ENCODE measurements at places on chromosomes 1 and 21. TPM values are rescaled to one million over a fixed set of nuclear protein-coding genes. Genes with fewer than 3 reads are reported as not detected.

Gene SH2D1B
- total RNA-seq = 0.52 TPM

Gene FAM78B
- total RNA-seq = 1.0 TPM

Gene CLCNKB
- total RNA-seq = not detected

Gene SPATA45
- total RNA-seq = 1.6 TPM

Gene HES3
- total RNA-seq = not detected

Gene PLA2G2C
- not detected for total RNA-seq

Gene CD1E
- total RNA-seq = 0.52 TPM

Gene GJA9
- total RNA-seq = not detected

Gene GJA8
- total RNA-seq = not detected

Gene LENEP
- not detected for total RNA-seq

Gene CDK18
- 3.7 TPM for total RNA-seq

Gene B4GALT2
- total RNA-seq = 29.7 TPM

Gene TMEM240
- total RNA-seq = 2.1 TPM

Gene C1orf185
- total RNA-seq = not detected

Gene INKA2
- total RNA-seq = 20.4 TPM

Gene SV2A
- total RNA-seq = 2.1 TPM

Gene PRKAB2
- total RNA-seq = 13.6 TPM

Gene APOBEC4
- not detected for total RNA-seq

Gene ANKRD65
- 5.7 TPM for total RNA-seq

Gene OR14K1
- 0.52 TPM for total RNA-seq

Gene FCRL1
- under 0.01 TPM for total RNA-seq

Gene FCN3
- not detected for total RNA-seq

Gene AADACL3
- not detected for total RNA-seq

Gene KDF1
- not detected for total RNA-seq

Gene SFN
- total RNA-seq = not detected

Gene VSIG8
- not detected for total RNA-seq

Gene FAM151A
- total RNA-seq = not detected

Gene TAS1R1
- 5.7 TPM for total RNA-seq

Gene FAM43B
- 0.52 TPM for total RNA-seq

Gene MEX3A
- 6.8 TPM for total RNA-seq

Gene EDN2
- not detected for total RNA-seq

Gene LCE2A
- not detected for total RNA-seq

Gene RORC
- total RNA-seq = 8.9 TPM

Gene ERG
- 4.7 TPM for total RNA-seq

Gene YOD1
- total RNA-seq = 13.0 TPM
